Stimulated activated CD8-positive, alpha-beta memory T cell treated with anti-CD3 and anti-CD28 coated beads, Interleukin-7, amount 100 ng/mL, for 24 hours (primary cell): ENCODE measurements at places on chromosomes 4 and X.

- DNase-seq = no peak
Measured at GRCh38 chrX:154719132-154719675, 31.7 kb downstream of the GAB3 start.

DNA sequence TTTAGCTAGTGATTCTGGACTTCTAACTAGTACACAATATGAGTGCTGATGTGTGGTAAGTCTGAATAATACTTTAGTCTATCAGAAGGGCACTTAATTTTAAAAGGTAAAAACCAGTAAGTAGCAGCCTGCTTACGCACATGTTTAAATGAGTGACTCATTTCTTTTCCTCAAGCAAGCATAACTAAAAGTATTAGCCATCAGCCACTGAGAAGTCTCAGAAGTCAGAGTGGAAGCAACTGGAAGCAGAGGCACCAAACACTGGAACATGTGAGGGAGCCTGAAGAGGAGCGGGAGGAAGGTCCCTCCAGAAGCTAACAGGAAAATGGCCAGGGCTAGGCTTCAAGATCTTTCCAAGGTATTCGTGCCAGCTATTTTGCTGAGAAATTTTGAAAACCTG, 257.7 kb downstream of the RAPGEF2 start:
- DNase-seq = no peak

- no peak for DNase-seq
Measured at GRCh38 chrX:110304371-110304770, 13.5 kb downstream of the AMMECR1 start.

GRCh38 chrX:12617241-12617640, 174.0 kb upstream of the PRPS2 start:
- no peak for DNase-seq

- DNase-seq = no peak
Measured at GRCh38 chr4:27463816-27464215, 603.2 kb downstream of the STIM2 start.

DNA sequence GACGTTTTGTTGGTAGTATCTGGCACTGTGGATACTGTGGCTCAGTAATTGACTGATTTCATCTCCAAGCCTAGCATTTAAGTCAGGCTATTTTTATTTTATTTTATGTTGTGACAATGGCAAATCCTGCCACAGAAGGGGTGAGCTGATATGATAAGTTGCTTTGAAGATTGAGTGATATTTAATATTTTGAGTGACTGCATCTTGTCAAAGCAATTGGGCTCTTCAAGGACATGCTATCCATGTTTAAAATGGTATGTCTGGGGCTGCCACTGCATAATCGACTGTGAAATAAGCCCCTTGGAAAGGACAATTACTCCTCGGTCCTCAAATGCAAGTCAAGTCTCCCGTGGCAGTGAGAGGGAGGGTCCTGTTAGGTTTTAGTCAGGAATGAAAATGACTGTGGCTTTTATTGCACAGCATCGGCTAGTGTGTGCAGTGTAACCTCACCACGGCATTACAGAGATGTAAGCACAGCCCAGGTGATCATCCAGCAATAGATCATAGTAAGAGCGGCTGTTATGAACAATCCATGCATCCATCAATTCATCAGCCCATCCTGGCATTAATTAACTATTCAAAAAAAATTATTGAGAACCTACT, 178.2 kb downstream of the GBA3 start:
- DNase-seq = no peak

DNA sequence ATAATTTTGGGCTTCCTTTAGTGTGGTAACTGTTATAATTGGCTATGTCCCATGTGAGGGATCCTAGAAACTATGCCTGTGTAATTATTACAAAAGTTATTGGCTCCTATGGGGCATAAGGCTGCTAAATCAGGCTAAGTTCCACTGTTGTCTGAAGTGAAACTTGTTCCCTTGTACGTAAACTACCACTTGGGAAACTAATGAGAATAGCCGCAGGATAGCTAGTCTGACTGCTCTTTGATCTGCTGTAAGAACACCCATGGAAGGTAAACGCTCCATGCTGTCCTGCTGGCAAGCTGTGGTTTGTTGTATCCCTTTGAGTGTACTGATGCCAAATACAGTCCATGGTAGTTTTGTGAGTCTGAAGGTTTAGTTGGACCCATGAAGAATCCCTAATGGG, 9.3 kb upstream of the MAOA start:
- no peak for DNase-seq

- DNase-seq = no peak
Measured at GRCh38 chr4:86013621-86014020, 346.2 kb downstream of the MAPK10 start.

DNA sequence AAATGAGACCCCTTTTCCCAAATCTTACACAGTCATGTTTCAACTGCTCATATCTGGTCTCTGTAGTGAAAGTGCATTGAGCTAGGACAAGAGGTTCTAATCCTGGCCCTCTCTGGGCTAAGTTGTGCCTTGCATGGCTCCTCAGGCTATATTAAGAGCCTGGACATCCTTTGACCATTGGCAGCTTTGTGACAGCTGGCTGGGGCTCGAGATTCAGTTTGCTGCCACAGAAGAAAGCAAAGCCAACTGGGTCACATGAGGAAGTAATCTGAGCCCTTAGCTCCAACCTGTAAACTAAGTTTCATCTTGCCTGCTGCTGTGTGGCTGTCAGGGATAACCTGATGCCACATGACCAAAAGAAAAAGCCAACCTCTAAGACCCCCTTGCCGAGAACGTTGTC, 51.8 kb upstream of the JADE1 start:
- DNase-seq = no peak

- no peak for DNase-seq
Measured at GRCh38 chr4:5460106-5460801, 248.1 kb downstream of the EVC2 start.

GRCh38 chr4:7074426-7074825, 6.6 kb upstream of the GRPEL1 start:
- DNase-seq = no peak

GRCh38 chr4:6926081-6926480, 16.5 kb downstream of the TBC1D14 start:
- DNase-seq = no peak

DNA sequence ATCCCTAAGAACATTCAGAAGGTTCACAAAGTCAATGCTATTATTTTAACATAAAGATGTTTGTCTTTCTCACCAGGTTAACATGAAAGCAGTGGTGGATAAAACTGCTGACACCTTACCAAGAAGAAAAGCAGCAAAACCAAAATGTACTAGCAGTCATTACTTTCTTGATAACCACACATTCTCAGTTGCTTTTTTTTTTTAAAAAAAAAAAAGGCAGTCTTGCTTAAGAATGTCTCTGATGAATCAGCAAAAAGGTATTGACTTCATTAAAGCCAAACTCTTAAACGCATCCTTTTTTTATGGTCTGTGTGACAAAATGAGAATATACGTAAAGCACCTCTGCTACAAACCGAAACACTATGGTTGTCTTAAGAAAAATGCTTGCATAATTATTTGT, 31.9 kb downstream of the CDKL2 start:
- DNase-seq = no peak

DNA sequence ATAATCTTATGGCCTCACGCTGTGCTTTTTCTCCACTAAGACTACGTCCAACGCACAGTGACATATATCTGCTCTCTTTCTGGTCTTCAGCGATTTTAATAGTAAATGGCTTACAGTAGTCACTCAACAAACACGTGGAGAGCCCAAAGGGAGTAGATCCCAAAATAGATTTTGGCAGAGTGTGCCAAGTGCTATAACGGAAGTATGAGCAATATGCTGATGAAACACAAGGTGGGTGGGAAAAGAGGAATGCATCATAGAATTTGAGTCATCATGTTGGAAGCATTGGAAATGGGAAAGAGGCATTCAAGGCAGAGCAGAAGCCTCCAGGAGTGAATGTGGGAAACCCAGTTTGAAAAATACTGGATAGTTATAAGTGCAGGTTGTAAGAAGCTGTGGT, 129.1 kb upstream of the LDB2 start:
- no peak for DNase-seq

- DNase-seq = no peak
Measured at GRCh38 chrX:39757971-39758370, 339.8 kb downstream of the BCOR start.

GRCh38 chr4:14920237-14920636, 82.0 kb upstream of the CPEB2 start:
- DNase-seq = no peak

DNA sequence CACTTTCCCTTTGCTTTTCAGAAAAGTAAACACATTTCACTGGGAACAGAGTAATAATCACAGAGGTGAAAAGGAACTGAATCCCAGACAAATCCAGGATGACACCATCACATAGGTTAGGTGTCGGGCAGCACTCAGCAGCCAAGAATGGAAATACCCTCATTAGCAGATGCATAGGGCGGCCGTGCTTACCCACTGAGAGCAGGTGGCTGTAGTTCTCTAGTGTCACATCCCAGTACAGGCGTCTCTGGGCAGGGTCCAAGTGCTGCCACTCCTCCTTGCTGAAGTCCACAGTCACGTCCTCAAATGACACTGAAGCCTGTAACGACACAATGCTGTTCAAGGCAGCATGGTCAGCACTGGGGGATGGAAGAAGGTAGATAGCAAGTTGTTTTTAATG, 26.9 kb downstream of the ZNF41 start:
- DNase-seq = no peak

- no peak for DNase-seq
Measured at GRCh38 chr4:80462621-80463091, 127.1 kb downstream of the CFAP299 start.

DNA sequence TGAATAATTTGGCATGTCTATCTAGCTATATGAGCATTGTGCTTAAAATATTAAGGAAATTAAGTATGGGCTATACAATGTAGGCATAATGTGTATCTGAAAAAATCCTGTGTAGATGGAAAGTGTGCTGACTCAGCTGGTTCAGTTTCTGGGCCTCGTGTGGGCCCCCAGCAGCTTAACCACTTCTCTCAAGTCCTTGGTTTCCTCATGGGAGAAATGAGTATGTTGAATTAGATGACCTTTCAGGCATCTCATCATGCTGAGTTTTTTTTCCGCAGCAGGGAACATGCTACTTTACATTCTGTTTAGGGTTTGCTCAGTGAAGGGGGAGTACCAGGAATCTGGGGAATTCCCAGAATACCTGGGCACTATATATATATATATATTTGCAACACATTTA, 30.5 kb downstream of the RHOH start:
- no peak for DNase-seq

- no peak for DNase-seq
Measured at GRCh38 chr4:76270244-76271175, 19.0 kb downstream of the FAM47E start.

DNA sequence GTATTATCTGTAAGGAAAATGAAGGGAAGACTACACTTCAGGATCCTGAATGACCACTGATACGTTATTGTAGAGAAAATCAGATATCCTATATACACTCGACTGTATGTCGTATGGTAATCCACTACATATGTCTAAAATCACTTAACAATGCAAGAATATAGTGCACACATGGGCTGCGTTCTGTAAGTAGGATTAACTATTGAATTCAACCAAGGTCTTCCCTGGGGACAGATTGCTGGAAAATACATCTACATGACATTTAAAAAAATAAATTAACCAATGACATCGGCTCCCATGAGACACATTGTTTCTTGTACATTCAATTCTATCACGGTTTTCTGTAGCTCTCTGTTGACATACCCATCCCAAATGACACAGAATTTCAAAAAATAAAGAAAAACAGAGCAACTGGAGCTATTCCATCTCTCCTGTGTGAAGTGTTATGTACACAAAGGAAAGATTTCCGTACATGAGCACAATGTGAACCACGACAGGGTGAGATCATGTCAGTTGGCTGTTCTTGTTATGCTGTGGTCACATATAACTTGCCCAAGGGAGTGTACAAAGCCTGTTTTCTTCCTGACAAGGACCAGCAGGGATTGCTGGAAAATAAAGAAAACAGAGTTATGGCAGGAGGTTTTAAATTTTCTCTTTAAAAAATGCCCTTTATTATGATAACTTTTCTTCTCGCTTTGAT, 6.1 kb downstream of the ENOX2 start:
- no peak for DNase-seq

DNA sequence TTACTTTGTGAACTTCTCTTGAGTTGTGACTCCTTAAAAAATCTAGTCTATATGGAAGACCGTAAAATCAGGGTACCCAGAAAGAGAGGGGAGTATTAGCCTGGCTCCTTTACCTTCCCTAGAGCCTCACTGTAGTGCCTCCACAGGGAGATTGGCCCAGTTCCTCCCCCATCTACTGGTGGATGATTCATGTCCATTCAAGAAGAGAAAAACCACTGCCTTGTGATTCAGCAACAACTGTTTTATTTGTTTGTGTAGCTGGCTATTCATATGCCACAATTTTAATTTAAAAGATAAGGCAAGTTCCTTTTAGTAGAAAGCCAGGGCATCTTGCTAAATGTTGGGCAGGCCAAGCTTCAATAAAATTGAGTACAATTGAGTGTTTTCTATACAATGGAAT, 221.8 kb upstream of the KCNIP4 start:
- DNase-seq = no peak

GRCh38 chrX:40018041-40018440, 79.7 kb downstream of the BCOR start:
- no peak for DNase-seq

- DNase-seq = no peak
Measured at GRCh38 chr4:4603592-4603991, 61.7 kb upstream of the STX18 start.

DNA sequence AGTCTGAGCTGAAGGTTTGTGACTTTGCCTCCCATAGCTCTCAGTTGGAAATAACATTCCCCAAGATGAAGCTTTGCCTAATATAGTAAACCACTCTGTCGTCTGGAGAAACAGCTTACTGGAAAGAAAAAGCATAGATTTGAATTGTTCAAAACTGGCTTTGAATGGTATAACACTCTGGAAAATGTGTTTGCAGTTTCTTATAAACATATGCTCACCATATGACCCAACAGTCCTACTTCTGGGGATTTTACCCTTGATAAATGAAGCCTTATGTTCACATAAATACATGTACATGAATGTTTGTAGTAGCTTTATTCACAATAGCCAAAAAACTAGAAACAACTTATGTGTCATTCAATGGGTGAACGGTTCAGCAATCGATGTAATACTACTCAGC, 10.2 kb downstream of the VEGFD start:
- no peak for DNase-seq
